Left renal cortex interstitium (tissue), 4 donors: ENCODE measurements at places on chromosomes 12 and 14. TPM values are rescaled to one million over a fixed set of nuclear protein-coding genes. Genes with fewer than 3 reads are reported as not detected.

The CDH24 gene
- 13.1 TPM for polyA plus RNA-seq

DNA sequence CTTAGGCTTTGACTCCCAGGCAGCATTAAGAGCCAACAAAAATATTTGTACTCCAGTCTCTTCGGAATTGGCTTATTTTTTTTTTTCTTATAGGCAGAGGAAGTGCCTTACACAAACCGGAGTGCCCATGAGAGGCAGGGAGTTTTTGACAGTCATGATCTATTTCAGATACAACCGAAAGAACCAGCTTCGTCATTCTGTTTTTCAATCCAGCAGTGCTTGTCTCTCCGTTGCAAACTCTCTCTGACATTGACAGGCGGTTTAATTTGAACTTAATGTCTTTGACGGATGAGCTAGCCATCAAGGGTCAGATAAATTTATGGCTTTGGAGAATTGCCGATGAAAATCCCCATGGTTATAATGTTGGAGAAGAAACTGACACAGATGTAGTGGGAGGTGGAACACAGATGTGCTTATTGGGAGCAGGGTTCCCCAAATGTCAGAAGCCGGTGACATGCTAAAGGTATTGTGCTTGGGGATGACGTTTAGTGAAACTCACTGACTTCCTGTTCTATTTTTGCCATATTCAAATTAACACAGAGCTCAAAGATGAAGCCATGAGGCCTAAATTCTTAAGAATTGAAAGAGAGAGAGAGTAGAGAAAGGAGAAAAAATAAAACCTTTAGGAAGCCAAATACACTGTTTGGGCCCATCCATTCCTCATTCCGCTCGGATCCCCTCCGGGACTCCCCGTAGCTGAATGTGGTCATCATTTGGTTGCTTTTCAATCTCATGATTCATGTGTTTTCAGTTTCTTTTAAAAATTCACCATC, 59.7 kb downstream of the PLXNC1 start:
- no peak for DNase-seq

The GLIPR1L1 gene
- polyA plus RNA-seq = 0.52 TPM

- DNase-seq = no peak
These were observed 156.1 kb downstream of the PTCSC3 start for GRCh38 chr14:36020120-36021029.

DNA sequence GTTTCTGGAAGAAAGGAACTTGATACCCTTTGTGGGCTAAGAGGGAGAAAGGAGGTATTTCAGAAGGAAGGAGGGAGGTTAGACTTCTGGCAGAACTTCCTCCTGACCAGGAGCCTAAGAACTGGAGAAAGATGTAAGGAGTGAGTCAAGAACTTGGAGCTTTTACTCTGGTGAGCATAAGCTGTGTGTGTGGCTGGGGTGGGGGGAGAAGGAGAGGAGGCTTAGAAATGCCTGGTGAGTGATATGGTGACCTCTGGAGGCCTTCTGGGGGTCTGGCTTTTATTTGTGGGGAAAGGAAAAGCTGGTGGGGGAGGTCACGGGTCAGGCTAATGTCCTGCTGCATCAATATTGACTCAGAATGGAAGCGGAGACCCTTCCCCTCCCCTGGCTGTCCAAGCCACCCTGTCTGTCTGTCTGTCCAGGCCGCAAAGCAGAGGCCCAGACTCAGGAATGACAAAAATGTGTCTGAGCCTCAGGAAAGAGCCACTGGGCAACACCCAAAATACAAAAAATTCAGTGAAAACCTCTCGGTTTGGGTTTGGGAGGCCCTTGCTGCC, 4.8 kb downstream of the LRP1 start:
- DNase-seq = no peak

The PPM1H gene
- 26.2 TPM for polyA plus RNA-seq

DNA sequence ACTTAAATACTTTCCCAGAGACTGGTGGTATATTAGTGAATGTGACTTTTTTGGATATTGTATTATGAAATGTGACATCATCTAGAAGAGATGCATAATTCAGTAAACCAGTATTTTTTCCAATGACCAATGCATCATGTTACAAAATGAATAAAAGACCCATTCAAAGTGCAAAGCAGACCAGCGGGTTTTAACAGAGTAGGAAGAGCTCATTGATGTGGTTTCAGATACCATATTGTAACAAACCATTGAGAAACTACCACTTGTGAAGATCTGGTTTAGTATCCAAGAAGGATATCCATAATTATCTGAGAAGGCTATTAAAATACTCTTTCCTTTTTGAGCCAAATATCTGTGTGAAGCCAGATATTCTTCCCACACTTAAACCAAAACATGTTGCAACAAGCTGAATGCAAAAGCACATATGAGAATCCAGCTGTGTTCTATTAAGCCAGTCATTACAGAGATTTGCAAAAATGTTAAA, 47.7 kb downstream of the MVK start:
- DNase-seq = no peak
